AG09319 (cell line): ENCODE measurements at places on chromosomes 2 and 18.

DNA sequence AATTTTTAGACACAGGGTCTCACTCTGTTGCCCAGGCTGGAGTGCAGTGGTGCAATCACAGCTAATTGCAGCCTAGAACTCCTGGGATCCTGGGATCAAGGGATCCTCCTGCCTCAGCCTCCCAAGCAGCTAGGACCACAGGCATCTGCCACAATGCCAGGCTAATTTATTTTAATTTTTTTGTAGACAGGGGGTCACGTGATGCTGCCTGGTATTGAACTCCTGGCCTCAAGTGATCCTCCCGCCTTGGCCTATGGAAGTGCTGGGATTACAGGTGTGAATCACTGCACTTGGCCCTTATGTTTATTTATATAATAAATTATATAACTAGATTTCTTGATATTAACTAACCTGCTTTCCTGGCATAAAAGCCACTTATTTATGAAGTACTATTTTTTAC is 1081.7 kb upstream of the FANCL start:
- no peak for DNase-seq

- peak; percentile 40 for DNase-seq
Measured at GRCh38 chr2:42859006-42859552, 66.7 kb upstream of the HAAO start.

DNA sequence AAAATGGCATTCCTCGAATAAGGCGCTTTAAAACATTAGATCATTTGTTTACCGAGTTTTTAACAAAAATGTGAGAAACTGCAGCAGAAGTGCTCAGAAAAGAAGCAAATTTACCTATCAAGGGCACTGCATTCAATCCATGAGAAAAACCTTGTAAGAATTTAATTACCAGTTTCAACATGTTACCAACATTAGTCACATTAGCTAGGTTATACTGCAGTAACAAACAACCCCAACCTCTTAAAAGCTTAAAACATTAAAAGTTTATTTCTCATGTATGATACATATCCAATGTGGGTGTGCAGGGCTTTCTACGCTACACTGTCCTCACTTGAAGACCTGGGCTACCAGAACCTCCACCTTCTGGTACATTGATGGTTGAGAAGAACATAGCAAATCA is 68.1 kb upstream of the CCBE1 start:
- DNase-seq = no peak

GRCh38 chr18:58148954-58149471 is 105.0 kb downstream of the NEDD4L start:
- no peak for DNase-seq

DNA sequence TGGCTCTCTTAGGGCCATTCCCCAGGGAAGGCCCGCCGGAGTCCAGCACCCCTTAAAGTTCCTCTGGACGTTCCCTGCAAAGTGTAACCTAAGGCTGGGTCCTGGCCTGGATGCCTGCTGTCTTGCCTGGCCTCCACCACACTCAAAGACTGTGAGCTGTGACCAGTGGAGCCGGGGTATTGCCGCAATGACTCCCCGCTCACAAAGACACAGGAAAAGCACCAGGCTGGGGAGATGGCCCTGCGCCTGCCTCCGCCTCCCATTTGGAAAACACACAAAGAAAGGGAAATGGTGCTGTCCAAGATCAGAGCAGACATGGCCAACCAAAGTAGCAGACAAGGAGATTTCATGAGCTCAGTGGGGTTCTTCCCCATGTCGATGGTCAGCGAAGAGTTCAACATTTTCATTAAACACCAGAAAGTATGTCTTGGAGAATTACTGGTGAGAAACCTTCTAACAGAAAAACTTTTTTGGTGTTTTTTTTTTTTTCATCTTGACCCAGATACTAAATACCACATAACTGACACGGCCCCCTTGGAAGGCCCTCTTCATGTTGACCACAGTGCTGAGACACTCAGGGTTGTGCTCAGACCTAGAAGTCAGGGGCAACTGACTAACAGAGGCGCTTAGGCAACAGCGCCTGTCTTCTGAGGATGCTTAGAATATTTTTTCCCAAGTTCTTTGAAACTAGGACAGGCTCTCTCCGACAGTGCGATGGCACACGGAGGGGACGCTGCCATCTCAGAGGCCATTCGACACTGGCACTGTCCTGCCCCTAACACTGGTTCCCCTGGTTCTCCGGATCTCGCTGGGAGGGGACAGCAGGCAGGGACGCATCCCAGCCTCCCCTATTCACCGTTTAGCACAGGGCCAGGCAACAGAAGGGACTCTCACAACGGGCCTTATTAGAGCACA is 226.4 kb upstream of the ID2 start:
- no peak for DNase-seq

GRCh38 chr18:56083097-56083521 is 495.1 kb upstream of the TCF4 start:
- DNase-seq = no peak

- no peak for DNase-seq
Measured at GRCh38 chr2:77387324-77387723, 134.9 kb downstream of the LRRTM4 start.

DNA sequence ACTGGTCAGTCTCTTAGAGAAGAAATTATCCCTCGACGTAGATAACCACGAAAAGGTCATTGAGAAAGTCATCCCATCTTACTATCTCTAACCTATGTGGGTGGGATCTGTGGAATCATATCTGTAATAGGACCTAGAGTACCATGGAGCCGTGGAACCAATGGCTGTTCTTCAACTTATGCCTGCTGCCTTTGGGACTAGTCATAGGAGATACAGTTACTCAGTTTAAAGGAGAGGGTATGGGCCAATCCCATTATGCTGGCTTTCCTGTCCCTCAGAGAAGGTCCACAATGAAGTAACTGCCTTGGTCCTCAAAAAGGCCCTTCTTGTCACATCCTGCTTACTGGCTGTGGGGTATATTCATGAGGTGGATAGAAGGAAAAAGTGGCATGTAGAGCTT is 77.5 kb downstream of the FEZ2 start:
- no peak for DNase-seq
